Activated CD4-positive, alpha-beta T cell treated with anti-CD3 and anti-CD28 coated beads, Interleukin-2, amount 50 U/mL, for 16 hours (primary cell): ENCODE measurements at places on chromosomes 2 and 18.

DNA sequence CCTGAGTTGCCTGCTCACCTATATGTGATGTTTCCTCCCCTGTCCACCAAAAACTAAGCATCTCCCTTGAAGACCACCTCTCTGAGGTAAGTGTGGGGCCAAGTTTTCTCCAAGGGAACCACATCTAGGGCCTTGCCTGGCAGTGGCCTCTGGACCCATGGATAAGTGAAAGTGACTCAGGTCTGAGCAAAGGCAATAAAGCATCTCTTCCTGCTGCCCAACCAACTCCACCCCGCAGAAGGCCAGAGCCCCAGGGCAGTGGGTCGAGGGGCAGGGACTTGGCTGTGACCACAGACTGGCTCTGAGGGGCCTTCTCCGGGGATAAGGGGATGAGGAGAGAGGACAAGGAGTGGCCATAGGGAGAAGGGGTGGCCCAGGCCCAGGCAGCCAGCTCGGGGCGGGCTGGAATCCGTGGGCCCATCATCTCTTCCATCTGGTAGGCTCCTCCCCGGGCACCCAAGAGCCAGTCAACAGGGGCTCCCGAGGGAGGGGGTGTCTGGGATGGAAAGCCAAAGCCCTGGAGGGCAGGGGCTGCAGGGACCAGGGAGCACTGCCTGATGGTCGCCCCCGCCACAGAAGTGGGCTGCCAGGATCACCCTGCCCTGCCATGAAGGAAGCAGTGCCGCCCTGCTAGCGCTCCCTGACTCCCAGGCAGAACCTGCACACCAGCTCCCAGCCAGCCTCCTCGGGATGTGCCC lies 33.4 kb downstream of the EMX1 start:
- DNase-seq: no peak

- DNase-seq: no peak
Observed at GRCh38 chr2:53821810-53822209, 35.0 kb downstream of the ERLEC1 start.

DNA sequence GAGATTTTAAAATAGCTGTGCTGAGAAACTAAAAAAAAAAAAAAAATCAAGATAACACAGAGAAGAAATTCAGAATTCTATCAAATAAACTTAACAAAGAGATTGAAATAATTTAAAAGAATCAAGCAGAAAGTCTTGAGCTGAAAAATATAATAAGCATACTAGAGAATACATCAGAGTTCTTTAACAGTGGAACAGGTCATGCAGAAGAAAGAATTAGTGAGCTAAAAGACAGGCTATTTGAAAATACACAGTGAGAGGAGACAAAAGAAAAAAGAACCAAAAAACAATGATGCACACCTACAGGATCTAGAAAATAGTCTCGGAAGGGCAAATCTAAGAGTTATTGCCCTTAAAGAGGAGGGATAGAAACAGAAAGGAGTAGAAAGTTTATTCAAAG lies 548.1 kb downstream of the ADCYAP1 start:
- no peak for DNase-seq

DNA sequence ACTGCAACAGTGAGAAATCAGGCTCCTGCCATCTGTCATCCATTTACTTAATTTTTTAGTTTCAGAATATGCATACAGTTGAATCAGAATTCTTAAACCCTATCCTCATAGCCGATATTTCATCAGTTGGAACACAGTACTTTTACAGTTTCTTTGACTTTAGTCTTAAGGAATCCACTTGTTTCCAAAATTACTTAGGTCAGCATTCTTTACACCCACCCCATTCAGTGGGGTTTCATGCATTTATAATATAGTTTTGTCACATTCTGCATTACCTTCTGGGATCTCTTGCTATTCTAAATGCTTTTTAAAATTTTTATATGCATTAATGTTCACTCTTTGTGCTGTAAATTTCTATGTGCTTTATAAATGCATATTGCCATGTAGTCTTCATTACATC lies 400.4 kb upstream of the LRRTM4 start:
- DNase-seq: no peak

DNA sequence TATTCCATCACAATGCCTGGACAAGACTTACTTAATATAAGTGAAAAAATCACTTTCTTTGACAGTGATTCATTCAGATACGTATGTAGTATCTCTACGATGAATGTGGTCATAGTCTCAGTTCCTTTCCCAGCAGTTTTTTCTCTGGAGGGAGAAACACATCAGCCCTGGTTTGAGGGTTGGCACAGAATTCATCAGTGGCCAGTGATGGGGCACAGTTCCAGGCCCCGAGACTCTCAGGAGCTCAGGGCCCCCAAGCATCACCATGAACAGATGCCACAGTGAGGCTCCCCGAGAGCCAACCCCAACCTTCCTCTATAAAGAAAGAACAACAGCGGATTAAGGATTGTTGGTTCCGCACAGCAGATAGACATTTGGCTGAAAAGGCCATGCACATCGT lies 12.5 kb downstream of the PRKAG3 start:
- no peak for DNase-seq

- DNase-seq: no peak
Observed at GRCh38 chr18:37783771-37784170, 218.2 kb upstream of the CELF4 start.

GRCh38 chr2:9440058-9440727 lies 16.7 kb downstream of the CPSF3 start:
- no peak for DNase-seq

- DNase-seq: no peak
Observed at GRCh38 chr2:19746137-19746600, 155.6 kb downstream of the TTC32 start.

GRCh38 chr2:173590276-173590861 lies 235.7 kb downstream of the CDCA7 start:
- no peak for DNase-seq
